ENCODE measurements at places on chromosomes 5 and 9.

GRCh38 chr9:78213712-78214111 lies 22.2 kb upstream of the CEP78 start:
- peak; percentile 23 for DNase-seq

DNA sequence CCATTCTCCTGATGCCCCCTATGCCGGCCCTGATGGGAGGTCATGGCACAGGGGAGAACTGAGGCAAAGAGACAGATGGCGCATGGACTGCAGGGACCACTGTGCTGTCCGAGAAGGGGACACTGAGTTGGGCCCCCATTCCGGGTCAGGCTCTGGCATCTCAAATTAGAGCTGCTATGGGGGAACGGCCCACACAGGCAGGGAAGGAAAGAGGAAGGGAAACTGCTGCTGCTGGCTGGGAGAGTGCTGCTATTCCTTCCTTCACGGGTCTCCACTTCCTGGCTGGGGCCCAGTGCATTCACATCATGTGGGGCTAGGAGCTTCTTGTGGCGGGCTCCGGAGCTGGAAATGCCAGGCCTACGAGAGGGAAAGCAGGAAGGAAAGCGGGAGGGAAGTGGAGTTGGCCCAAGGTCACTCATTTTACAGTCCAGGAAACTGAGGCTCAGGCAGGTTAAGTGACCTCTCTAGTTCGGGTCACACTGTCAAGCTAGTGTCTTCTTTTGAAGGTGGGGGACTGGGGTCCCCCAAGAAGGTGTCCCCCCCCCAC lies 1.3 kb upstream of the CARD19 start:
- DNase-seq, result no peak

DNA sequence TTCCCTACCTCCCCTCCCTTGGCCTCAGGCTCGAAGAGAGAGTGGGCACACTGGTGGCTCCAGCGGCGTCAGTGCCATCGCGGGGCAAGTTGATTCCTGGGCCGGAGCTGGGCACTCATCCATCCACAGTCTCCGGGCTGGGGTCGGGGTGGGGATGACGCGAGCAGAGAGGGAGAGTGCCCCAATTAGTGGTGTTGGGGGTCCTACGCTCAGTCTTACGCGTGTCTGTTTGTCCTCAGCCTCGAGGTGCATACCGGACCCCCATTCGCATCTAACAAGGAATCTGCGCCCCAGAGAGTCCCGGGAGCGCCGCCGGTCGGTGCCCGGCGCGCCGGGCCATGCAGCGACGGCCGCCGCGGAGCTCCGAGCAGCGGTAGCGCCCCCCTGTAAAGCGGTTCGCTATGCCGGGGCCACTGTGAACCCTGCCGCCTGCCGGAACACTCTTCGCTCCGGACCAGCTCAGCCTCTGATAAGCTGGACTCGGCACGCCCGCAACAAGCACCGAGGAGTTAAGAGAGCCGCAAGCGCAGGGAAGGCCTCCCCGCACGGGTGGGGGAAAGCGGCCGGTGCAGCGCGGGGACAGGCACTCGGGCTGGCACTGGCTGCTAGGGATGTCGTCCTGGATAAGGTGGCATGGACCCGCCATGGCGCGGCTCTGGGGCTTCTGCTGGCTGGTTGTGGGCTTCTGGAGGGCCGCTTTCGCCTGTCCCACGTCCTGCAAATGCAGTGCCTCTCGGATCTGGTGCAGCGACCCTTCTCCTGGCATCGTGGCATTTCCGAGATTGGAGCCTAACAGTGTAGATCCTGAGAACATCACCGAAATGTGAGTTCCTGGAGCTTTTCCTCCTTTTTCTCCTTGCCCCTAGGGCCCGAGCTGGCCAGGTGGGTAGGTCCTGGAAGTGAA lies 861 bp downstream of the NTRK2 start:
- no peak for DNase-seq

DNA sequence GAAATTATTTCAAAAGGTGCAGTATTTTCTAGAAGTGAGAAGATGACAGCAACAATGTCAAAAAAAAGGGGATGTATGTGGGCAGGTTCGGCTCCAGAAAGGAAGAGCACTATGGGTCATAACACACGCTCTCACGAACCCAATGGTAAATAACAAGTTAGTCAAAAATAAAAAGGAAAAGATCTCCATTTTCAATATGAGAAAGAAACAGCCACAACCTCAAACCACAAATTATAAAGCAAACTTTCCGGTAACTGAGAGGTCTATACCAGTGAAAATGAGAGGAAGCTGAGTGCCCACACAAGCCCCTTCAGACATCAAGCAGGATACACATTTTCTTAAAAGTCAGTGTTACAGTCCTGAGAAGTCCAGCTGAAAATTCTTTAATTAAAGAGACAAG lies 398.5 kb upstream of the RPS23 start:
- no peak for DNase-seq

DNA sequence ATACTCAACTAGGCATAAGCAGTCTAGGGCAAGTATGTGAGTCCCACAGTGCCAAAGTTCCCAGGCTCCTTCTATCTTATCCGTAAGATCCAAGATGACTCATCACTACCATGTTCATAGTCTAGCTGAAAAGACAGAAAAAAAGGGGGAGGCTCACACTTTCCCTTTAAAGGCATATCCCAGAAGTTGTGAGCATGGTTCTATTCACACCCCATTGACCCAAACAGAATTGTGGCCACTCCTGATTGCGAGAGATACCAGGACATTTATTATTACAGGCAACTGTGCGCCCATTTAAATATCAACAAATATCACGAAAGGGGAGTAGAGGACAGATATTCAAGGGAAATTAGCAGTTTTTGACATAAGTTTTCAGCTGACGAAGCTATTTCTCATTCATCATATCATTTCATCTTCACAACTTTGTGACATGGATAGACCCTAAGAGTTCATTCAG lies 8.1 kb upstream of the PFDN1 start:
- DNase-seq, result peak; percentile 95
